ENCODE measurements at places on chromosomes 4 and X.

DNA sequence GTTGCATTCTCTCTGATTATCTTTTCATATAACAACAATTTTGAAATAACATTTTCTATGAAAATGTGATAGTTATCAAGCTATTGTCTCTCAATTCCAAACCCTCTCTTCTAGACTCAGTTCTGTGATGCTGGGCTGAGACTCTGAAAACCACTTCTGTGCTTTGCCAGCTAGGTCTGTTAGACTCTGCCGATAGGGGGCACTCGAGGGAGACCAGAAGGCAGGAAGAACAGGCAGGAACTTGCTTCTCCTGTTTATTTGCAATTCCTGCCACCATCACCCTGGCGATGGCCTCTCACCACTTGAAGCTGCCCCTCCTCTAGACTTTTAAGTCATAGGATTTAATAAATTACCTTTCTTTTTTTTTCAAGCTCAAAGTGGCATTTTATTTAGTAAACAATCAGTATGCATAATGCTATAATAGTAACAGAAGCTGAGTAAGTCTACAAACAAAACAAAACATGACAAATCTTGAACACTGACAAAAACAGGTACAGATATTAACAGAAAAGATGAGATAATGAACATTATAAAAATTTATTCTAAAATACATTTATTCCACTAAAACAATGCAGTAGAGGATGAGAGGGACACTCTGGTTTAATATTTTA is 49.7 kb downstream of the RASL11B start:
- peak; percentile 31 for DNase-seq

DNA sequence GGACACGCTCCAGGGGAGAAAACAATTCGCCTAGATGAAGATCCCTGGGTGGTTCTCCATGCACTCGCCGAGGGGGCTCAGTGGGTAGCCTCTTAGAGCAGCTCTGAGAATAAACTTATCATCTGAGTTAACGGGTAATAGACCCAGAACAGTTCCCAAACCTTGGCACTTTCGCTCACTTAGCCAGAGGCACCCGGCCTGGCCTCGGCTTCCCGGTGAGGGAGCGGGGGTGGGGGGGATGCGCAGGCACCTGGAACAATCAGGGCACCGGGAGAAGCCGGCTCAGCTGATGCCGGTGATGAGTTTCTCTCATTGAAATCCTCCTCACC is 405 bp upstream of the ZAR1 start:
- no peak for DNase-seq

DNA sequence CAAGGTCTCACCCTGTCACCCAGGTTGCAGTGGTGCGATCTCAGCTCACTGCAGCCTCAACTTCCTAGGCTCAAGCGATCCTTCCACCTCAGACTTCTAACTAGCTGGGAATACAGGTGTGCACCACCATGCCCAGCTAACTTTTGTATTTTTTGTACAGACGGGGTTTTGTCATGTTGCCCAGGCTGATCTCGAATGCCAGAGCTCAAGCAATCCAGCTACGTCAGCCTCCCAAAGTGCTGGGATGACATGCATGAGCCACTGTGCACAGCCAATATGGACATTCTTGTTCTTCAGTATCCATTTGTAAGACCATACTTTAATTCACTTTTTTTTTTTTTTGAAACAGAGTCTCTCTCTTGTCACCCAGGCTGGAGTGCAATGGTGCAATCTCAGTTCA is 3.5 kb upstream of the CCNI start:
- DNase-seq, result no peak

- no peak for DNase-seq
These were observed 20.1 kb upstream of the IL3RA start for GRCh38 chrX:1316527-1316926.

GRCh38 chr4:88033309-88033708 is 25.9 kb downstream of the PKD2 start:
- DNase-seq, result peak; percentile 11

DNA sequence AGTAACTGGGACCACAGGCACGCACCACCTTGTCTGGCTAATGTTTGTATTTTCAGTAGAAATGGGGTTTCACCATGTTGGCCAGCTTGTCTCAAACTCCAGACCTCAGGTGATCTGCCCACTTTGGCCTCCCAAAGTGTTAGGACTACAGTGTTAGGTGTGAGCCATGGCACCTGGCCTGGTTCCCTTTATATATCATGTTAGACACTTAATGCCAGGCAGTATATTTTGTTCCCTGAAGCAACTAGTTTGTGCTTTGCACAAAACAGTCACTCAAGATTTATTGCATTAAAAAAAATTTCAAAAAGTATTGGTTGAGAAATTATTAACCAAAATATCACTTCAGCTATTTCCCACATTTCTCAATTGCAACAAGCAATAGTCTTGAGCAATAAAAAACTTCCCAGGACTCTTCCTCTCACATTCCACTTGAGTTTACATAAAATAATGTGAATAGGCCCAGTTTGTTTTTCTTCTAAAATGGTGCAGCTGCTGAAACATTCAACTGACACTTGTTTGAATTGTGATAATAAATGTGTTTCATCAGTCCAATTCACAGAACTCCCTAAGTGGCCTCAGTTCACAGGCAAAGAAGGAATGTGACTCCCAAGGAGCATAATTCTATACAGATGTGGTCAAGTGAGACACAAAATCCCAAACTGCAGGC is 22.7 kb downstream of the CXCL1 start:
- no peak for DNase-seq

- no peak for DNase-seq
These were observed 75.6 kb upstream of the BCOR start for GRCh38 chrX:40173143-40174000.

DNA sequence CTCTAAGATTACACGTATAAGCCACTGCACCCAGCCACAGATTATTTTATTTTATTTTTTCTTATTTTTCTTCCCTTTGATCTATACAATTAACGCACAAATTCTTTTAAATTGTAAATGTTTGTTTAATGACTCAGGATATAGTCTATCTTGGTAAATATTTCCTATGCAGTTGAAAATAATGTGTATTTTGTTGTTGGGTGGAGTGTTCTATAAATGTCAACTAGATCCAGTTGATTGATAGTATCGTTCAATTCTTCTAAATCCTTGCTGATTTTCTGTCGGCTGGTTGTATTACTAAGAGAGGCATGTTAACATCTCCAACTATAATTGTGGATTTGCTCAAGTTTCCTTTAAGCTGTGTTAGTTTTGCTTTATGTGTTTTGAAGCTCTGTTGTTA is 92.0 kb downstream of the TRAPPC11 start:
- no peak for DNase-seq
